GF-D8 (cell line): ENCODE measurements at places on chromosomes 12 and 14.

GRCh38 chr12:48442179-48442847 lies 30.0 kb upstream of the ANP32D start:
- DNase-seq, result no peak

GRCh38 chr12:62158461-62159360 lies 101.5 kb upstream of the USP15 start:
- no peak for DNase-seq

GRCh38 chr14:70188322-70188658 lies 461 bp downstream of the SLC8A3 start:
- DNase-seq, result no peak

GRCh38 chr12:106137530-106138356 lies 1.0 kb downstream of the NUAK1 start:
- DNase-seq, result no peak

DNA sequence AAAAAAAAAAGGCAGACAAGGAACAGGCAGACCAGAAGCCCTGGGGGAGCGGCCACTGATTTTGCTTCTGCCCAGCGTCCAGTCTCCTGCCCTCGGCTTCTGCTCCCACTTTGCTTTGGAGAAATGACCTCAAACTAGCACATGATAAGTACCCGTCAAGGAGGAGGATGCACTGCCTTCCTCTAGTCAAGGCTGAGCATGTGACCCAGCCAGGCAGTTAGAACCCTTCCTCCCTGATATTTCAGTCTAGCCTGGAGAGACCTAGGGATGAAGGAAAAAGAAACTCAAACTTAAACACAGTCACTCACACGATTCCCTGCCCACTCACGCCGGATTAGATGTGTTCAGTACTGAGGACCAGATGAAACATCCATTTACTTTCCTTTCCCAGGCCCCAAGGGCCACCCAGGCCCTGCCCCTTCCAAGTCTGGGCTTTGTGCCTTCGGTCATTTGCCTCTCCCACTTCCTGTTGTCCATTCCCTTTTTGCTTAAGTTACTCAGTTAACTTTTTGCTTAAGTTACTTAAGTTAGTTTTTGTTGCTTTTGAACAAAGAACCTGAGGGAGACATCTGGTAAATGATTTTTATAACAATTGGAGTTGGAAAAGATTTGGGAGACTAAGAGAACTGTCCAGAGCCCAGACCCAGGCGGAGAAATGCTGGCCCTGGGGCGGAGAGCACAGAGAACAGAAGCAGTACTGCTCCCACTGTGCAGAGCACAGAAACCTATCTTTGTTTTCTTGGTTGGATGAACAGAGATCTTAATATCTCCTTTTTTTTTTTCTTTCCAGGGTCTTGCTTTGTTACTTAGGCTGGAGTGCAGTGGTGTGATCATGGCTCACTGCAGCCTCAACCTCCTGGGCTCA lies 23.0 kb upstream of the TTC7B start:
- DNase-seq, result no peak

GRCh38 chr12:11830307-11830801 lies 180.9 kb downstream of the ETV6 start:
- no peak for DNase-seq

DNA sequence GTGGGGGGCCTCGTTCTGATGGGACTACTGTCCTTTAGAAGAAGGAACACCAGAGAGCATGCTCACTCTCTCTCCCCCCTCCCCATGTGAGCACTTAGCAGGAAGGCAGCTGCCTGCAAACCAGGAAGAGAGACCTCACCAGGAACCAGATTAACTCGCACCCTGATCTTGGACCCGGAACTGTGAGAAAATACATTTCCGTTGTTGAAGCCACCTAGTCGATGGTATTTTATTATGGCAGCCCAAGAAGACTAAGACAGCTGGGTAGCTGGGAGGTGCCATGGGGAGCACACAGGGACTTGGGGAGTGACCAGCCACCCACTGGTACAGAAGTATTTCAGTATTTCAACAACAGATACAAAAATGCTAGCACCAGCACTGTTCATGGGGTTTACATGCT lies 59.0 kb downstream of the VCPKMT start:
- no peak for DNase-seq

- DNase-seq, result no peak
Observed at GRCh38 chr12:29150462-29150861, 1.4 kb downstream of the FAR2 start.

DNA sequence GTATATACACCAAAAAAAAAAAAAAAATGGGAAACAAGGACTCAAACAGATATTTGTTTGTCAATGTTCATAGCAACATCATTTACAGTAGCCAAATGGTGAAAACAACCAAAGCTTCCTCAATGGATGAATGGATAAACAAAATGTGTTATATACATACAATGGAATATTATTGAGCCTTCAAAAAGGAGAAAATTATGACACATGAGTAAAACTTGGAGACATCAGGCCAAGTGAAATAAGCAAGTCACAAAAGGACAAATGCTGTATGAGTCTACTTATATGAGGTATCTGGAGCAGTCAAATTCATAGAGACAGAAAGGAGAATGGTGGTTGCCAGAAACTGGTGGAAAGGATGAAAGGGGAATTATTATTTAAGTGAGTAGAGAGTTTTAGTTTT lies 7.8 kb downstream of the RNASE9 start:
- no peak for DNase-seq

- DNase-seq, result no peak
Observed at GRCh38 chr14:92369097-92369496, 46.1 kb downstream of the SLC24A4 start.
